ENCODE measurements at places on chromosomes 6 and 20.

DNA sequence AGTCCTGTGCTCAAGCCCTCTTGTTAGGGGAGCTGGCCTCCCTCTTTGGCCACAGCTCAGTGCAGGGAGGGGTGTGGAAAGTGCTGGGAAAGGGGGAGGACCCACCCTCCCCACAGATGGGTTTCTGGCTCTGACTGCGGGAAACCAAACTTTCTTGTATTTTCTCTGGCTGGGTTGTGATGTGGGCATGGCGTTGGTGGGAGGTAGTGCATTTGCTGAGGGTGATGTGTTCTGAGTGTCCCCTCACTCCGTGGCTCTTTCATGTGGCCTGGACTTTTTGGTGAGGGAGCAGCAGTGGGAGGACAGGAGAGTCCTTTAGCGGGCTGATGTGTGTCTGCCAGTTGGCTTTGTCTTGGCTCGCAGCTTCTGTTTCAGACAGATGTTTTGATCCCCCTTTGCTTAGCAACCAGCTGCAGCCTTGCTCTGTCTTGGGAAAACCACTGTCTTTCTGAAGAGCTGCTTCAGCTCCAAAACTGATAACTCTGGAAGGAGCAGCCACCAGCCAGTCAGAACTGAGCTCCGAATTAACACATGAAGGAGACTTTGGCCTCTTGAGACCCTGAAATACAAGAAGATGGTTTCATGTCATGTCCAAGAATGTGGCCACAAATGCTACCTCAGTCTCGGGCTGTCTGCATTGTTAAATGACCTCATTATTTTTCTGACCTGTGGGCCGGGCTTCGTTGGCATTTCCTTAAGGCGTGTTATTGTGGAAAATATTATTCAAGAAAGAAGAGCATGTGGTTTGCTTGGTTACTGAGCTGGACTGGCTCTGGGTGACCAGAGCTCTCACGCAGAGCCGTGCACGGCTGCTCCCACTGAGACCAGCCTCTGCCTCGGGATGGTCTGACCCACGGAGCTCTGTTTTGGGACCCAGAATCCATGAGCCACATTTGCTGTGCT is 21.5 kb downstream of the SYNJ2 start:
- DNase-seq, result no peak

- peak; percentile 75 for DNase-seq
Measured at GRCh38 chr6:90219209-90219985, 77.2 kb downstream of the BACH2 start.

- peak; percentile 88 for DNase-seq
Measured at GRCh38 chr20:23340524-23340923, 10.1 kb upstream of the NXT1 start.

DNA sequence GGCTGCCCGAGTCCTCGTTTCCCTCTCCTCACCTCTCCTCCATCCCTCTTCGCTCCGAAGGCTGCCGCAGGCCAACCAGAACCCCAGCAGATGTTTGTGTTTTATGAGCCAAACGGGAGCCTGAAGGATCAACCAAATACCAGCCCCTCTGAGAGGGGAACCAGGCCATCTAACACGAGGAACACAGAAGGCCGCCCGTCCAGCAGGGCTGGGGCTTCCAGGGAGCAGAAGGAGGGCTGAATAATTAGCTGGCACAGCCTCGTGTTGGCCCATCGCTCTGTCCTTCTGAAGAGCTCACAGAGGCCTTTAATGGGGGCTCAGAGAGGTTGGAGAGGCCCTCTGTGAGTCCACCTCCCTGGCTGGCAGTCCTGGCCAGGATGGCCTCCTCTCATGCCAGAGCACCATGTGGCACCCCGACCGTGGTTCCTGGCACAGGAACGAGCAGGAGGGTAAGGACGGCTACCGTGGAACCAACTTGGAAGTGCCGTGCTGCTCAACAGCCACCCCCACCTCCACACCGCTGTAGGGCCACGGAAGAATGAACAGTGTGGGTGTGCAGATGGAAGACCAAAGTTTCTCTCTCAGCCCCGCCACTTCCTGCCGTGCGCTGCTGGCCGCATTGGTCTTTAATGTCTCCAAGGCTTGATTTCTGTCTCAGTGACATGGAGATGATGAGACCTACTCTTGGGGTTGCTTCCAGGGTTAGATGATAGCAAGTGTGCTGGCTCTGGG is 155.2 kb downstream of the SCML4 start:
- no peak for DNase-seq

GRCh38 chr6:159036673-159037072 is 8.1 kb downstream of the TAGAP start:
- no peak for DNase-seq

DNA sequence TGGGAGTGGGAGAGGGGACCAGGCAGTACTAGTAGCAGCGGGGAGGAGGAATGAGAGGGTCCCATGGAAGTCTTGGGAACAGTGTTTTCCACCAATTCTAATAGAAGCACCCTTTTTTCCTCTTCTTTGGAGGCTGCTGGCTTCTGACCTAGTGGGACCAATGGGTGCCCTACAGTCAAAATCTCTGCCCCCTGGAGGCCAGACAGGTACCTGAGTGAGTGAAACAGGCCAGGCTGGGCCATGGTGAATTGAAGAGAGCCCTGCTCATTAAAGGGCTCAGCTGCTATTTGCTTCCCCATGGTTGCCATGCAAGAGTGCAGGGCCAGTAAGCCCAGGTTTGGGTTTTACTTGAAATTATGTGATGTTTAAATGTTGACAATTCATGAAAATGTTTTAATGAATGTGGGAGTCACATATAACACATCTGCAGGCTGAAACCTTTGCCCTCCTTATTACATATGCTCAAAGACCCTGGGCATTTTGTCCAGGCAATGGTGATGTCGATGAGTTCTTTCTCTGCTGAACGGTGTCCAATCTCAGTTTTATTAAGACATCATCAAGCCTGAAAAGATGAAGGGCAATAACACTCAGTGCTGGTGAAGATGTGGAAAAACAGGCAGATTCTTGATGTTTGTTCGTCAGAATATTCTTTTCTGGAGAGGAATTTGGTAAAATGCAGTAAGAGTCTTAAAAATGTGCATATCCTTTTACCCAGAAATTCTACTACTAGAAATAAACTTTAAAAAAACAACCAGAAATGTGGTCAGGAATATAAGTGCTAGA is 42.3 kb upstream of the OCSTAMP start:
- no peak for DNase-seq

GRCh38 chr6:32589596-32590449 is at the start of gene HLA-DRB1:
Gene HLA-DRB1 (minus strand): TSS chr6:32589848. CDS start chr6:32589742, 106 bp downstream.
- no peak for DNase-seq

- DNase-seq, result no peak
Measured at GRCh38 chr6:159282421-159282820, 113.2 kb downstream of the FNDC1 start.

DNA sequence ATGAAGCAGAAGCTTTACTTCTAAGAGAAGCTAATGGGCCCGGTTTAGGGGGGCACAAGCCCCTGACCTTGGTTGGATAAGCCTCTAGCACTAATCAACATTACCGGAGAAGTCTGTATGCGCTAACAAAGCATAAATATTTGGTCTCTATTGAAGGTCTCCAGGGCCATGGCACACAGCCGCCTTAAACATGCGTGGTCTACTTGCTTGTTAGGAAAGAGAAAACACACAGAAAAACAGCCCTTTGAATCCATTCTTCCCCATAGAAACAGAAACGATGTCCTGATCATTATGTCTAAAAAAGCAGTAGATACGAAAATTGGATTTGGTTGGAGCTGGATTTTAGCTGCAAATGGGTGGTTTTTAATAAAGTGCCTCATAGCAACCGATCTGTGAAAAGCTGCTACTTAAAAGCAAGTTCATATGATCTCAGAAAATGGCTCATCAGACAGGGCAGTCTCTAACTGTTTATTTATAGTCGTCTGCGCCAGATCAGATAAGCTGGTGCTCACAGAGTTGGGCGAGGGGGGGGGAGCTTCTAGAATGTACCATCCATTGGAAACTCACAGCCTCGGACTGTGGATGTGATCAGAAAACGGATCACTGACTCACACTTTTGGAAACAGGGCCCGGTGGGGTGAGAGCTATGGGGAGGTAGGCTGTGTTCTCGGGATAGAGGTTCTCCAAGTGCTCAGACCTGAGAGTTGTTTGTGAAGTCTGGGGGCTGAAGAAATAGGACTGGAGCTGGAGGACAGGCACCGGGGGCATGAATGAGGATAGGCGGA is 35.3 kb upstream of the APCDD1L start:
- no peak for DNase-seq
